WTC11 (cell line): ENCODE measurements at places on chromosomes 7 and 10.

- no peak for DNase-seq
Observed at GRCh38 chr7:19339512-19339911, 194.3 kb upstream of the FERD3L start.

GRCh38 chr7:139958599-139959284 lies 104.0 kb downstream of the PARP12 start:
- no peak for DNase-seq

GRCh38 chr7:25303281-25304181 lies 75.2 kb upstream of the NPVF start:
- DNase-seq: peak; percentile 29

DNA sequence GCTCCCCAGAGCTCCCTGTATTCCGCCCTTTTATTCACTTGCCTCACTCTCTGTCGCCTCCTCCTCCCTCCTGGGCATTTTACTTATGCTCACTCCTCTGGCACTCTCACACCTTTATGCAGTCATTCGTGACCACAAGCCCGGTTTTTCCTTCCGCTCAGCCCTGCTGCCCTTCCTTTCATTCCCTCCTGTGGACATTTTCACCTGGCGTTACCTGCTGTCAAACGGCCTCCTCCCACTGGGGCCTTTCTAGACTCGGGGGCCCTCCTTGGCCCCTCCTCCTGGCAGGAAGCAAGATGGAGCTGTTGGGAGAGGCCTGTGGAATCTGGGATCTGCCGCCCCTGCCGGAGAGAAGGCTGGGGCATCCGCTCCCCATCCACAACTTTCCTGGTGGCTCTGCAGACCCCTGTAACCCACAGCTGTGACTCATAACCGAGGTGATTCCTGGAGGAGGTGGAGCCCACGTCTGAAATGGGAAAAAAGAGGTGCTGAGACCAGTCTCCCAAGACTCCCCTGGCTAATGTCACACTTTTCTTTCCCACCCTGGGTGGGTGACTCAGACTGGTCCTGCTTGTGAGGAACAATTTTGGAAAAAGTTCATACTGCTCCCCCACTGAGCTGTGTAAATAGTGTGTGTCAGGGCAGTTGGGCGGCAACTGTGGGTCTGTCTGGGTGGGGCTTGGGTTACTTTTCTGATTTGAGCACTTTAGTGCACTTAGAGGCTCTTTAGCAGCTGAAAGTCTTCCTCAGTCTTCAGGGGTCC lies 1.2 kb downstream of the VCL start:
- DNase-seq: peak; percentile 68
